Stimulated activated CD8-positive, alpha-beta memory T cell treated with anti-CD3 and anti-CD28 coated beads, Interleukin-7, amount 100 ng/mL, for 4 hours (primary cell): ENCODE measurements at places on chromosomes 6 and 20.

DNA sequence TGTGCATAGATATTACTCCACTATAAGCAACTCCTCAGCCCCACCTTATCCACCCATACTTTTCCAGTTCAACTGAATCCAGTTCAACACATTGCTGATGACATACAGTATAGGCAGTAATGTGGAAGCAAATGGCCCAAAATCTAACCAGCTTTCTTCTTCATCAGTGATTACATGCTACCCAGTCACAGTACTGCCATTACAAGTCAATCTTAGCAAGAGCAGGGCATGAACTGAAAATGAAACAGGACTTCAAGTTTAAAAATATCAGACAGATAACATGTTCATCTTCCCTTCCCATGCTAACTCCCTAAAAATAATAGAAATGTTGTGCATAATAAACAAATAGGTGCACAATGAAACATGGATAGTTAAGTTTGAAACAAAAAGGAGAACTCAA lies 19.2 kb downstream of the RRAGD start:
- DNase-seq = no peak

GRCh38 chr6:96886519-96886918 lies 11.2 kb downstream of the NDUFAF4 start:
- DNase-seq = no peak

DNA sequence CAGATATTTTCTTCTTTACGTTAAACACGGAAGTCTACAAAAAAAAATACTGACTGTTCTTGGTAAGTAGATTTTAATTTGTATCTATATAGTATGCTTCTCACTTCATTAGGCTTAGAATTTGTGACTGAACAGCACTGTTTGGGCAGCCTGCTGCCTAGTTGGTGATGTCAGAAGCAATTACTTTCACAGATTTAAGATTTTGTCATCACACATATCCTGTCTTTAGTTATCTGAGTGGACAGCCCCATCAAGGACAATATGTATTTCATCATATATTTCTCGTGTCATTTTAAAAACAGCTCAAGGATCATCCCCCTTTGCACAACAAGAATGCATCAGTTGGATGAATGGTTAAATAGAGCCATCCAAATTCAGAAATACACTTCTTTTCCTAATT lies 338.4 kb upstream of the CITED2 start:
- DNase-seq = no peak

DNA sequence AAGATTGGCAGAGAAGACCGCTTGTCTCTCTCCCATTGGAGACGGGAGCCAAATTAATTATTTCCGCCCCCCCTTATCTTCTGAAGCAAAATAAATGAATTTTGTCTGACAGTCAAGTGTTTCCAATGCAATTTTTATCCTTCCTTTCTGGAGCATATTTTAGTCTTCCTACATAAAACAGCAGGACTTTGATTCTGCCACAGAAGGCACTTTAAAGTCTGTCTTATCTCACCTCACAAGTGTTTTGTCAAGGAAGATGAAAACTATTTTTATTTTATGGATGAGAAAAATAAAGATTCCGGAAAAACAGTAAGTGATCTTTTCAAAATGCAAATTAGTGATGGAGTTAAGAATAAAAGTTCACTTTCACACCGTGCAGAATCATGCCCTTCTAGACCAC lies 140.4 kb downstream of the OPRM1 start:
- no peak for DNase-seq

- no peak for DNase-seq
Measured at GRCh38 chr20:1144401-1145172, 26.2 kb downstream of the PSMF1 start.
